ENCODE measurements at places on chromosomes 4 and X.

DNA sequence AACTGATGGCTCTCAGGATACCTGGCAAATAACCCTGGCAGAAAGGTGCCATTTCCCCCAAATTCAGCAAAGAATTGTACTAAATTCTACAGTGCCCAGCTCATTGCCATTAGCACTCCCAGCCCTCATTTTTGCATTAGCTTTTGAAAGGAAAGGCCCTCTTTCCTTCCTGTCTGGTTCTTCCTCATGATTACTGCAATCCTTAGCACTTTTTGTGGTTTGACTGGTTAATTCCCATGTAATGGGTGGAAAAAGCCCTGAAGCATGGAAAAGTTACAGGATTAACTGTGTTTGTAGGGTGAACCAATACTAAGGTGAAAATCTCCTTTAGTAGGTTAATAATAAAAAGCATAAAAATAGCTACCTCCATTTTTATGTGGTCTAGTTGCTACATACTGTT is 139.5 kb downstream of the NPNT start:
- no peaks in the 10 kb centered on the region for H3K36me3 ChIP-seq
- no peaks in the 10 kb centered on the region for H3K27me3 ChIP-seq
- H3K4me3 ChIP-seq = no peak overlapping the region

GRCh38 chrX:5646818-5647217 is 581.8 kb downstream of the NLGN4X start:
- peaks cover 3% of the 10 kb centered on the region for H3K4me1 ChIP-seq
- H3K36me3 ChIP-seq = no peaks in the 10 kb centered on the region
- H3K27ac ChIP-seq = no peak overlapping the region
- DNase-seq = no peak
- no peak overlapping the region for H3K4me3 ChIP-seq
- no peaks in the 10 kb centered on the region for H3K27me3 ChIP-seq

- DNase-seq = no peak
- no peaks in the 10 kb centered on the region for H3K27me3 ChIP-seq
These were observed 129.4 kb downstream of the SLC4A4 start for GRCh38 chr4:71468116-71468710.

DNA sequence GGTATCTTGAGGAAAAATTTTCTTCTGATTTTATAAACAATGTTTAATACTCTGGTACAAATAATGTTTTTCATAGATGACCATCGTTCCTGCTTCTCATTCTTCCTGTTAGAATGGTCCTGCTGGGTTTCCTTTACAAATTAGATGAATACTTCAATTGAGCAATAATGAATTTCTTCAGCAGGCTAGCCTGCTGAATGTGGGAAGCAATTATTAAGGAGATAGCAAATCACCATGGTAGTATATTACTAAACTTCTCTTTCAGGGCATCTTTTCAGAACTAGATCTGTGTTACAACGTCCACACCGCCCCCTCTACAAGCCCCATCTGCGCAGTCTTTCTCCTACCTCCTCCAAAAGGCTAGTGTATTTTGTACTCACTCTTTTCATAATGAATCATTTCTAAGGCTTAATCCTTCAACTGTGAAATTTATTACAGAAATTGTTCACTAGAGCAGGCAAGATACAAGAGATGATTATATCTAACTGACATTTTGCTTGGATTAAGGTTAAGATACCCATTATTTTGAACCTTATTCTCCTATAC is 38.4 kb downstream of the GPRIN3 start:
- H3K27ac ChIP-seq = no peak overlapping the region
- no peaks in the 10 kb centered on the region for H3K27me3 ChIP-seq
- no peak for DNase-seq
- no peaks in the 10 kb centered on the region for H3K36me3 ChIP-seq

- H3K36me3 ChIP-seq = no peaks in the 10 kb centered on the region
- no peak overlapping the region for H3K4me3 ChIP-seq
- no peak overlapping the region for H3K27ac ChIP-seq
These were observed 2.8 kb upstream of the TIFA start for GRCh38 chr4:112288455-112288854.

- DNase-seq = no peak
- H3K4me1 ChIP-seq = no peaks in the 10 kb centered on the region
- no peaks in the 10 kb centered on the region for H3K36me3 ChIP-seq
- H3K4me3 ChIP-seq = no peak overlapping the region
- no peak overlapping the region for H3K27ac ChIP-seq
- H3K27me3 ChIP-seq = no peaks in the 10 kb centered on the region
These were observed 270.7 kb downstream of the GRXCR1 start for GRCh38 chr4:43163101-43163792.

DNA sequence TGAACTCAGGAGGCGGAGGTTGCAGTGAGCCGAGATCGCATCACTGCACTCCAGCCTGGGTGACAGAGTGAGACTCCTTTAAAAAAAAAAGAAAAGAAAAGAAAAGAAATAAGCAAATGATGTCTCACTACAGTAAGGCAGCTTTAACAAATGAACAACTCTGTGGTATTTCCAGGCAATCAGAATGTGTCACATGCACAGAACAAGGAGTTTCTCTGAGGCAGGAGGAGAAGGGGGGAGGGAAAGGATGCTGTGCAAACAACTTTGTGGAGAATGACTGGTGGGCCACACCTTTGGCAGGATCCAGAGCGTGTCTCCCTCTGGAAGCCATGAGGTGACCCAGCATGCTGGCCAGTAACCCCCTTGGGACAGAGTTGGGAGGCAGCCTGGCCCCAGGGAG is 57.6 kb downstream of the RAI2 start:
- H3K36me3 ChIP-seq = no peaks in the 10 kb centered on the region
- H3K4me1 ChIP-seq = no peaks in the 10 kb centered on the region
- H3K27me3 ChIP-seq = no peaks in the 10 kb centered on the region
- H3K4me3 ChIP-seq = no peak overlapping the region

- H3K27ac ChIP-seq = no peak overlapping the region
- H3K4me3 ChIP-seq = no peak overlapping the region
- H3K27me3 ChIP-seq = no peaks in the 10 kb centered on the region
- no peak for DNase-seq
These were observed 2725.5 kb downstream of the ARAP2 start for GRCh38 chr4:33518856-33519255.

DNA sequence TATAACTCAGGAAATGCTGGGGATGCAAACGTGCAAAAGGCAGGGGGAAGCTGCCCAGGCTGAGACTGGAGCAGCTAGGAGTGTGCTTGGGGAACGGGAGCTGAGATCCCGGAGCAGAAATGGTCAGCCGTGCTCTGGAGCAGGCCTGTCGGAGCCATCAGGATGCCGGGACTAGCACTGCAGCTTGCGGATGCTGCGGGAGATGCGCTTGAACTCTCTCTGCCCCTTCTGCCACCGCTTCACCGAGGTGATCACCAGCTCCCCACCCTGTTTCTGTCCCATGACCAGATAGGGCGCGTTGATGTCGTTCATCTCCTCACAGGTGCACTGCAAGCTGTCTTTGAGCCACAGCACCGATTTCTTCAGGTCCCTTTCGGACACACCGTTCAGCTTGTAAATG is 7.6 kb downstream of the SFRP2 start:
- peaks cover under 1% of the 10 kb centered on the region for H3K27me3 ChIP-seq
- H3K27ac ChIP-seq = no peak overlapping the region
- no peak overlapping the region for H3K4me3 ChIP-seq
- no peaks in the 10 kb centered on the region for H3K4me1 ChIP-seq
- H3K36me3 ChIP-seq = no peaks in the 10 kb centered on the region

- no peaks in the 10 kb centered on the region for H3K27me3 ChIP-seq
- H3K27ac ChIP-seq = no peak overlapping the region
- no peaks in the 10 kb centered on the region for H3K4me1 ChIP-seq
These were observed 144.6 kb upstream of the ARHGEF9 start for GRCh38 chrX:63929608-63930007.

Data from cardiac muscle cell (in vitro differentiated cells and primary cell).